ENCODE measurements at places on chromosomes 5 and 9.

GRCh38 chr5:126066836-126067235 is 356.4 kb upstream of the GRAMD2B start:
- no peak for DNase-seq

DNA sequence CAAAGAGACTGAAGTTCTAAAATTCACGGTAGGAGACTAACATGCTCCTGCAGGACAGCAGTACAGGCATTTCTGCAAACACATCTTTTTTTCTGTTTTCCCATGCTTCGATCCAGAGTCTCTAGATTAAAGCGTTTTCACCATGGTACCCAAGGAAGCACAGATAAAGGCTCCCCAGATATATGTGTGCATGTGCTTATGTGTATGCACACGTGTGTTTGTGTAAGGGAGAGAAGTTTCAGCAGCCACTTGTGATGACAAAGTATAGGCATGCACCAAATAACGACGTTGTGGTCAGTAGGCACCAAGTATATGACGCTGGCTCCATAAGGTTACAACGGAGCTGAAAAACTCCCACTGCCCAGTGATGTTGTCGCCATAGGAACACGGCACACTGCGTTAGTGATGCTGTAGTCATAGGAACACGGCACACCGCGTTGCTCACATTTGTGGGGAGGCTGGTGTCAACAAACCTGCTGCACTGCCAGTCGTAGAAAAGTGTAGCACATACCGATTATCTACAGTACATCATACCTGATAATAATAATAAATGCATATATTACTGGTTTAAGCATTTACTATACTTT is 21.7 kb downstream of the MED10 start:
- no peak for DNase-seq

GRCh38 chr9:95736891-95737522 is 138.5 kb upstream of the ERCC6L2 start:
- DNase-seq, result no peak

DNA sequence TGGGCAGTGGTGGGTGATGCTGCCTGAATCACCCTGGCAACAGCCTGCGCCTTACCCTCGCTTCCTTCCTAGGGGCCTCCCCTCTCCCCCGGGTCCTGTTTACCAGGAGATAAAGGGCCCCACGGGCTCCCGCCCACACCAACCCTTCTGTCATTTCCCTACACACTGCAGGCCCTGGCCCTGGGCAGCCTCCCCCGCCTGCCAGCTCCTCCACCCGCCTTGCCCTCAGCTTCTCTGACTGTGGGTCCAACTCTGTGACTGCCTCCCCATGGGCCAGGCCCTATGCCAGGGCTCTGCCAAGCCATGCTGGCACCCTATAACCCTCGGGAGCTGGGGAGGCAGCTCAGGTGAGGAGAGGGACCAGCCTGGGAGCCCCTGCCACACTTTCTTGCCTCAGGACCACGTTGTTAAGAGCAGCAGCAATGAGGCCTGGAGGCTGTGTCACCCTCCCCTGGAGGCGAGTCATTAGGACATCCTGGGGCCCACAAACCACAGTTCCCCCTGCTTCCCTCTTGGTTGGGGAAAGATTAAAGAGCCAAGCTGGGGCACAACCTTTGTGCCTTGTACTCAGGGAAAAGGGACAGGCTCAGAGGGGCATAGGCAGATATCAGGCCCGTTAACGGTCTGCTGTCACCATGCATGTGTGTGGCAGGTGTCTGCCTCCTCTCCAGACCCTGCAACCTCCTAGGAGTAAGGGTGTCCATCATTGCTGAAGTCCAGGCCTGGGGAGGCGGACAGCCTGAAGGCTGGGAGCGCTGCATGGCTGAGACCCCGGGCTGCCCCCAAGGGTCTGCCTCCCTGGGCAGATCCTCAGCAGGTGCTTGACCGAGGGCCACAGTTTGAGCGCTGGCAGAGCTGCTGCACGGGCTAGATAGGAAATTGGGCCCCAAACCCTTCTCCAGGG is 2.8 kb downstream of the MGAT4B start:
- no peak for DNase-seq

DNA sequence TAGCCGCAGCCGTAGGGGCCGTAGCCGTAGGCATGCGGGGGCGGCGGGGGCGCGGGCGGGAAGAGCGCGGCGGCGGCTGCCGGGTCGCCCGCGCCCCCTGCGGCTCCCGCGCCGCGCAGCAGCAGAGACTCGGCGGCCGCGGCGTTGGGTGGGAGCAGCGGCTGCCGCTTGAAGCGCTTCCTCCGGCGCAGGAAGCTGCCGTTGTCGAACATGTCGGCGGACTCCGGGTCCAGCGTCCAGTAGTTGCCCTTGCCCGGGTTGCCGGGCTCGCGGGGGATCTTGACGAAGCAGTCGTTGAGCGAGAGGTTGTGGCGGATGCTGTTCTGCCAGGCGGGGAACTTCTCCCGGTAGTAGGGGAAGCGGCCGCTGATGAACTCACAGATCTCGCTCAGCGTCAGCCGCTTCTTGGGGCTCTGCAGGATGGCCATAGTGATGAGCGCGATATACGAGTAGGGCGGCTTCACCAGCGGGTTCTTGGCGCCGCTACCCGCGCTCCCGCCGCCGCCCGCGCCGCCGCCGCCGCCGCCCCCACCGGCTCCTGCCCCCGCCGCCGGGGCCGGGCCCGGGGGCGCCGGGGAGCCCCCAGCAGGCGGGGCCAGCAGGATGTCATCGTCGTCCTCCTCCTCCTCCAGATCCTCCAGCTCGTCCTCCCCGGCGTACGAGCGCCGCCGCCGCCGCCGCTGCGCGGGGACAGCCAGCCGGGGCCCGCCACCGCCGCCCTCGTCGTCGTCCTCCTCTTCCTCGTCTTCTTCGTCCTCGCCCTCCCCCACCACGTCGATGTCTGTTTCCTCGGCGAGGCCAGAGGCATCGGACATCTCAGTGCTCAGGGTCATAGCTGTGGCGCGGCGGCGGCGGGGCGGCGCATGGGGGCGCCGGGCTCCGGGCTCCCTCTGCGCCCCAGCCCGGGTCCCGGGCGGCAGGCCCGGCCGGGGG is 781 bp downstream of the FOXD1 start:
- DNase-seq, result peak; percentile 57

DNA sequence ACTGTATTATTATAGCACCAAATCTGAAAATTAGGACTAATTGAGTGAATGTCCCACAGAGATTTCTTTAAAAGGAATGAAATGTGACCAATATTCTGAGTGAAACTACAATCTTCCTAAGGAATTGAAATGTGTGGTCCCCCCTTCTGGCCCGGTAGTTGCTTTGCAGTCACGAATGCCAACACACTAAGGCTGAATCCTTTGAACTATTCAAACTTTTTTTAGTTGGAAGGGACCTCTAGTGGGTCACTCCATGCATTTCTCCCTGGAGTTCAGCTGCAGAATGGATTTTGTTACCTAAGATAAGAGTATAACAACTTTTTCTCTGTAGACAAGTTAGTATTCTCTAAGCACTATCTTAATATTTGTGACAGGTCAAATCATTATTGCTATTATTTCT is 2.8 kb downstream of the CDH6 start:
- DNase-seq, result no peak

DNA sequence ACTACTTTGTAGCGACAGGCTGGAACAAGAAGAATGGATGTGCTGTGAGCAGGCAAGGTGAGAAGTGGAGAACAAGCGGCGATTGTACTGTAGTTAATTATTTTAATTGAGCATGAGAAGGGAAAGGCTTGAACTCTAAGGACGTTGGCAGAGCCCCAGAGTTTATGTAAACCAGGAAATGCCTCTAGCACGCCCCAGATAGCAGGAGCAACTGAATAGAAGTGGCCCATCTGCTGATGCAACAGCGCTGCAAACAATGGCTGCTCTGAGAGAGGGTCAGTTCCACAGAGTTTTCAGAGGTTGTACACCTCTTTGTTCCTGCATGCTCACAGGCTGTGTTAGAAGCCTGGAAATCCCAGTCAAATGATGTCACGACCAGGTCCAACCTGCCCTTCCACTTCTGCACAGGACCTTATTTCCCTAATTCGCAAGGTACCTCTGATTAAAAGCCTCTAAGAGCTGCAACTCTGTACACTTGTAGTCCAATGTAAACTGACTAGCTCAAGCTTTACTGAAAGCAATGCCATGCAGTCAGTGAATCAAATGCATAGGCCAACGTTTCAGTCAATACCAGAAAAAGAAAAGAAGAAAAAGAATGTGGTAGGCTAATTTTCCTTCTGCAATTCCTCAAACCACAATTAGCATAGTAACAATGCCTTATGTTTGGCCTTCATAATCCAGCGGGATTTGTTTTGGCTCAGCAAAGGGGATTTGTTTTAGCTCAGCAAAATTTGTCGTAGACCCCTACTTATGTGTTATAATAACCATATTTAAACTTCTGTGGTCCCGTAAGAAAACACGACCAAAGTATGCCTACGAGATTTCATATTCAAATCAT is 119.6 kb upstream of the RETREG1 start:
- DNase-seq, result no peak

GRCh38 chr9:93419023-93419422 is 32.5 kb upstream of the FAM120A start:
- DNase-seq, result no peak

DNA sequence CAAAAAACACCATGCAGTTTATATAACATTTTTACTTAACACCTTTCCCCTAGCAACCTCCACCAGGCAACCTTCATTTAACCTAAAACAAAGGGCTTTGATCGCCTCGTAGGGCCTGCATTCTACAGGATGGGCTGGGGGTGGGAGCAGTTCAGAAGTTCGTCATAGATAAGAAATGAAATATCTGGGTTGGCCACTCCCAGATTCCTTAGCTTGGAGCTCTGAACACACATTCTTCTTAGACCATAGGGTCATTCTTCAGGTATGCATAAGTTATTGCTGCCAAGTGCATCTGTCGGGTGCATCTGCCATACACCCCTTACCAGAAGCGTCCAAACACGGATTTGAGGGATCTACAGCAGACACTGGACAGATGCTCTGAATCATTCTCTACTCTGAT is 4.3 kb upstream of the SLC22A5 start:
- DNase-seq, result no peak

DNA sequence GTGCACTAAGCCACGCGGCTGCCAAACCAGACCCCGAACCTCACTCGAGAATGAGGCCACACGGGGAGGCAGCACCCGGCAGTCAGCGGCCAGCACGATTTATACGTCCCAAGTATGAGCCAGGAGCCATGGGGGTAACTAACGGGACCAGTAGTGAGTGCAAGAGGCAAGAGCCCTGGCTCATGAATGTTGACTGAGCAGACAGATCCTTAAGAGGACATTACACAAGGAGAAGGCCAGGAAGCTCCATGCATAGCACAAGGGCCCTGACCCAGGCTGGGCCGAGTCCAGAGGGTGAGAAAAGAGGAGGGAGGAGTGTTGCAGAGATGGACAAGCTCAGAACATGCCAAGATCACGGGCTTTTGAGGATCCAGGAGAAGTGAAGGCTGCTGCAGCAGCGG is 58.6 kb upstream of the PHYKPL start:
- DNase-seq, result no peak

GRCh38 chr5:107564931-107565372 is 105.8 kb downstream of the EFNA5 start:
- DNase-seq, result no peak

- DNase-seq, result no peak
Measured at GRCh38 chr5:142325725-142326479, 1.1 kb upstream of the SPRY4 start.

DNA sequence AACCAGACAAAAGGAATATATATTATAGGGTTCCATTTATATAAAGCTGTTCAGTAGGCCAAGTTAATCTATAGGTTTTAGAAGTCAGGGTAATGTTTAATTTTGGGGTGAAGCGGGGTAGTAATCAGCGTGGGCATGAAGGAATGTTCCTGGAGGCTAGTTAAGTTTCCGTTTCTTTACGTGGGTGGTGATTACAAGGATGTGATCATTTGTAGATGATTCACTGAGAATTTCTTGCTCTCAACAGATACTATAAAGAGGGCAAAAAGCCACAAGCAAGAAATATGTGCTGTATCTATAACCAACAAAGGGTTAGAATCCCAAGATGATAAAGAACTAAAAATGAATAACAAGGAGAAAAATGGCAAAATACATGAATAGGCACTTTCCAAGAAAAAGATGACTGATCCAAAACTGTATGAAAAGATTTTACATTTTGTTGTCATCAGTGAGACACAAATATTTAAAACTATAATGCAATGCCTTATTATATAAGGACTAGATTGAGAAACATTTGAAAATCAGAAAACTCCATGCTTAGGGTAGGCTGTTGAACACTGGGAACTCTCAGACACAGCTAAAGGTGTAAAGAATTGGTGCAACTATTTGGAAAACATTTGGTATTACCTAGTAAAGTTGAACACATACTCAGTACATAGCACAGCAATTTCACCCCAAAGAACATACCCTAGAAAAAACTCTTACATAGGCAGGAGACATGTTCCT is 224.3 kb upstream of the S1PR3 start:
- no peak for DNase-seq

DNA sequence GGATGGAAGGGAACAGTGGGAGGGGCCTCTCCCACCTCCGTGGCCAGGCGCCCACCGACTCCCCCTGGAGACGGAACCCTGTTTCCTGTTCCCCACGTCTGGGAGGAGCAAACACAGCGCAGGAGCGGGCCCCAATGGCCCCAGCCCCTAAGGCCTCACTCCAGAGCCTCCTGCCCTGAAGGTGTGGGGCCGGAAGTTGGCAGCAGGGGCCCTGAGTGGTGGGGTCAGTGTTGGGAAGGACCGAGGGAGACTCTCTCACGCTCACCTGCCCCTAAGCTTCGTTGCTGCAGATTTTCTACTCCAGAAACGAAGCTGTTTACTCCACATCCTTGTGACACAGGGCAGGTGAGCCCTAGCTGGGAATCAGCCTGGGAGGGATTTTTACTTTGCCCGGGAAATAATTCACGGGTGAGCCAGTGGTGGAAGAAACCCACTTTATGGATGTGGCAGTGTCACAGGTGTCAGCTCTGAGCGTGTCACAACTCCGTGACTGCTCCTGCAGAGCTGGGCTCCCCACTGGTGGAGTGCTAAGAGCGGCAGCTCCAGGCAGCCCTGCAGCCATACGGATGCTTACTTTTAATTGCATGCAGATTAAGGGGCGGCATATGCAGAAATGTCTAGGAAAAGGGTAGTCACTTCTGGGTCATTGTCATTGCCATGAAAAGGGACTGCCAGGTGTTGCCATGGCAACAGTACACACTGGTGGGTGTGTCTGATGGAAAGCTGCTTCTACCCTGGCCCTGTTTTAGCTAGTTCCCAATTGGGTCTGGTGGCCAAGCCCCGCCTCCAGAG is 77.5 kb upstream of the OLFM1 start:
- DNase-seq, result no peak

GRCh38 chr9:134056483-134057306 is 11.1 kb downstream of the BRD3 start:
- no peak for DNase-seq

GRCh38 chr9:23555851-23556250 is 270.2 kb downstream of the ELAVL2 start:
- no peak for DNase-seq

DNA sequence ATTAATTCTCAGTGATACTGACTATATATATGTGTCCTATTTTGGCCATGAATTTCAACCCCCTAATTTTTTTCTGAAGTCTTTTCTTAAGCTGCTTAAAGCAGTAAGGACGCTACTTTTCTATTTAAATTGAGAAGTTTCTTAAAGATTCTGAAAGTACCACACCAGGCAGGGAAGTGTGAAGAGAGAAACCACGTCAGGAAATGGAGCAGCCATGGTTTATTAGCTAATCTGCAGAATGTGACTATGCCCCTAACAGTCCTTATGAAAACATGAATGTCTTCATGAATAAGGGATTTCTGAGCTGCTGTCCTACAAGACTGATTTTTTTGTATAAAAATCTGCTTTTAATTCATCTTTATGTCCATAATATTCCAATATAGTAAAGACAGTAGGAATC is 1724.3 kb upstream of the C9orf72 start:
- no peak for DNase-seq
